ENCODE measurements at places on chromosomes 5 and 9.

DNA sequence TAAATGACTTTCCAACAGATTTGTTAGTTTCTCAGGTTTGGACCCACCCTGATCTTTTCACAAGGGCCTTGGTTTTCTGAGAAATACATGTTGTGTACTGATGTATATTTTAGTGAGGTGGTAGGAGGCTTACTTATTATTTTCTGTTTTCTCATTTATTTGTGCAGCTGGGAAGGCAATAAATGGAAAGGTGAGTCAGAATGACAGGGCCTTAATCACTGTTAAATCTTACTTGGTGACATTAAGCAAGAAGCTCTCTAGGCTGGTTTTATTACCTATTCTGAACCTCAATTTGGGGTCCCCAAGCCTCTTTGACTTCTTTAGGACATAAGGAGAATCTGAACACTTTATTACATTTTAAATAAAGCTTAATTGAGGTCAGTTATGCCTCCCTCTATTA is 214.0 kb upstream of the DAB2 start:
- no peak for DNase-seq

DNA sequence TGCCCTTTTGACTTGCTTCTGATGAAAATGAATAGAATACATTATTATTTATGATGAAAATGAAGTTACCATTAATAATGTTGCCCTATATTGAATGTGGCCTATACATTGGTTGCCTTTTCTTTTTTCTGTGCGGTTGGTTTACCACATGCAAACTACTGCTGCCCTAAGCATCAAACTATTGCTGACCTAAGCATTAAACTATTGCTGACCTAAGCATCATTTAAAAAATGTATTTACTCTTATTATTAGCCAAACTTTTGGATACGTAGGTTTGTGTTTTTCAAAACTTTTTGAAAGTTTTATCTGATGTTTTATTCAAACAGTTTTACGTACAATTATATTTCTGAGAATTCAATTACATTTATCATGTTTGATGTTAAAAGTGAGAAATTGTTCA is 76.0 kb upstream of the CDH10 start:
- no peak for DNase-seq

GRCh38 chr9:129610213-129610472 is 10.8 kb downstream of the C9orf50 start:
- DNase-seq: no peak

DNA sequence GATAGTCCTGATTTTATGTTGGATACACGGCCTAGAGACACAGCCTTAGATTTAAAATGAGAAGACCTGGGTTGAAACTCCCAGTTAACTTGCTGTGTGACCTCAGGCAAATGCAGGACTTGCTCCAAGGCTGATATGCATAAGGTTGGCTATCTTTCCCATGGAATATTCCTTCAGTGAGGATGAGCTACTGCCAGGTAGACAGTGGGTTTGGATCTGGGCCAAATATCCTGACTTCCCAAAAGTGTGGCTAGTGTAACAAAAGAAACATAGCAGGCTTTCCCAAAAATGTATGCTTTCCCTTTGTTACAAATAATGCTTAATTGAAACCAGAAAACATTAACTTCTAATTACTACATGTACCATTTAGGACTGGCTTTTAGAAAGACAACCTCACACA is 697 bp upstream of the XPA start:
- no peak for DNase-seq

- no peak for DNase-seq
Observed at GRCh38 chr5:126805063-126805462, 28.1 kb downstream of the LMNB1 start.

DNA sequence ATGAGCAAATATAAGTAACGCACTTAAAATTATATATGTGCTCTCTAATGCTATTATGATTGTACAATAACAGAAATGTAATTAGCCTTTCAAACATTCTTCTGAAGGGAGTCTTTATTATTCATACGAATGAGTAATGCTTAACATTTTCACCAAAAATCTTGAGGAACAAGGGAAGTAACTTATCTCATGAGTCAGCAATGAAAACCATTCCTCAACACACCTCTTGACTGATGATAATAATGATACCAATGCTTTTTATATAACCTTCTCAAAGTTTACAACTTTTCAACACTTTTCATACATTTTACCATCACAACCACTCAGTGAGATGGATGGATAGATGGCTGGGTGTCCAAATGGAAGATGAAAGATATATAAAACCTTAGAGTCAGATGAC is 369.3 kb downstream of the BNC2 start:
- no peak for DNase-seq

DNA sequence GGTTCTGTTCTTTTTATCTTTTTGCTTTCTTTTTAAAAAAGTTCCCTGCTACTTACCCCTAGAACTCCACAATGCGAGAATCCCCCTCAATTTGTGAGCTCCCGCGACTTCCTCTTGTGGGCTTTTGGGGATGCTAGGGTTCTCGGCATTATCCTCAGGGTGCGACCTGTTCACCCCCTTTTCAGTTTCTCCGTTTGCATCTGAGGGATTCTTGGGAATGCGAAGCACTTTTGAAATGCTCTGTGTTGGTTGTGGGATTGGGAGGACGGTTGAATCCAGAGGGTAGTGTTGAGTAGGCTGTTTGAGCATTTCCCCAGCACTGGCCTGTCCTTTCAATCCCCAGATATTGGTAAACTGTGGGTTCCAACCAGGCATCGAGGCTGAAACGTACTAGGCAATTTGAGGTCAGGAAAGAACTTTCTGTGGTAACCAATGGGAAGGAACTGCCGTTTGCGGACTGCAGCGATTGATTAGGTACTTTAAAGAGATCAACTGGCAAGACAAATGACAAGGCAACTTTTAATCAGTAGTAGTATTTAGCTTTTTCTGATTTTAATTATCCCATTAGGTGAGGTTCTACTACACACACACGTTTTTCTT is 415 bp downstream of the XRCC4 start:
- no peak for DNase-seq

DNA sequence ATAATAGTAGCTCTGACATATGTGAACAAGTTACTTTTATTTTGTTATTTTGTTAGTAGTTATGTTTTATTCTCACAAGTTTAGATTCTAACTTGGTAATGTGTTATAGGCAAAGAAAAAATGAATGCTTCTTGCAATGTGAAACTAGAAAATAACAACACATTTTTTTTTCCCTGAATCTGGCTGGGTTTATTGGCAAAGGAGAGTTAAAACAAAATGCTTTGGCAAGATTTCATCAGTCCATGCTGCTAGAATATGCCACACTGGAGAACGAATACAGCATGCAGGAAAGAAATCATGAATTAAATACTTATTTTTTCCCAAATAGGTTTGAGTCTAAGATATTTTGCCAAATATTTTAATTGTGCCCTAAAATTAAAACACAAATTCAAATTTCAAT is 1048.1 kb upstream of the ACO1 start:
- peak; percentile 52 for DNase-seq

DNA sequence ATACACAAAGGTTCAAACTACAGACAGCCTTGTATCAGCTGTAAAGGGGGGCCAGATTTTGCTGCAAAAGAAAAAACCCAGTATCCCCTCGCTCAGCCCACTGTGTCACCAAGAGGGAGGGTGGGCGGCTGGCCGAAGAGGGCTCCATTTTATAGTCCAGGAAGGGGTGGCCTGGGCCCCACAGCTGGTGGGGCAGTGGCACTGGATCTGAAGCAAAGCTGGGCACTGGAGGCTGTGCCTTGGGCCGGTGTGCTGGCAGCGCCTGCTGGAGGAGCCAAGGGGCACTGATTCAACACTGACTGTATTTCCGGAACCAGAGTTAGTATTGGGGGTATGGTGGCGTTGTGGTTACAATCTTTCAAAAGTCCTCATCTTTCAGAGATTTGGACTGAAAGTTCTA is 9.1 kb downstream of the BRD3 start:
- no peak for DNase-seq

- no peak for DNase-seq
Observed at GRCh38 chr5:40614466-40614865, 65.2 kb upstream of the PTGER4 start.

DNA sequence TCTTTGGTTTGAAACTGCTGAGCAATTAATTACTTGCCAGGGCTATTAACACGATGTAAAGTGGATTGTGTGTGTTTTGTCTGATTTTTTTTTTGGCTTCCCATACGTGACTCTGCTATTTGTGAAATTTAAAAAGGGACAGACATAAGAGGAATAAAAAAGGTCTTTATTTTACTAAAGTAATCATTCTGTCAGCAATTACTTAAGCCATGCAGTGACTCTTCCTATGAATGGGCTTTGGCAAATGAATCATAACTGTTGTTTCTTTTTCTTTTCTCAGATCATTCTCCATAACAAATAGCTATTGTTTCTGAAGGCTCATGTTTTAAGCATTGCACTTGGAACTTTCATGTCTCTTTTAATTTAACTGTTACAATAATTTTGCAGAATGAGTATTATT is 461.3 kb upstream of the RORB start:
- no peak for DNase-seq

- no peak for DNase-seq
Observed at GRCh38 chr9:60545878-60546385, 368.3 kb upstream of the SPATA31A5 start.

- no peak for DNase-seq
Observed at GRCh38 chr9:89880721-89881120, 275.9 kb downstream of the GADD45G start.

DNA sequence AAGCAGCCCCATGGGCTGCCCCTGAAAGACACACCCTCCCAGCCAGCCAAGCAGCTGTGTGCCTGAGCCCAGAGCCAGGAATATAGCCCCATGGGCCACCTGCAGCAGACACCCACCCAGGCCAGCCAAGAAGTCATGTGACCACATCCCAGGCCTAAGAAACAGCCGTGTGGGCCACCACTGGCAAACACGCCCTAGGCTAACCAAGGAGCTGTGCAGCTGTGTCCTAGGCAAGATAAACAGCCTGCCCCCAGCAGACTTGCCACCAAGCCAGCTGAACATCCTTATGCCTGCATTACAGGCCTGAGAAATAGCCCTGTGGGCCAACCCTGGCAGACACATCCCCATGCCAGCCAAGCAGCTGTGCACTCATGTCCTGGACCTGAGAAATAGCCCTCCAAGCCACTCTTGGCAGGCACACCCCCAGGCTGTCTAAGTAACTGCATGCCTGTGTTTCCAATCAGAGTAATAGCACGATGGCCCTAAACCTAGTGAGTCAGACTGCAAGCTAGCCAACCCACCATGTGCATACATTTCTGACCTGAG is 143.0 kb downstream of the ADAMTS6 start:
- peak; percentile 73 for DNase-seq

GRCh38 chr5:56450766-56451165 is 217.6 kb upstream of the ANKRD55 start:
- DNase-seq: no peak

Data from NCI-H446 treated with DMSO at 0.1 percent for 48 hours (cell line).